ENCODE measurements at places on chromosomes 6 and 20.

- DNase-seq: peak; percentile 58
Measured at GRCh38 chr6:109441069-109441816, 719 bp downstream of the SMPD2 start.

DNA sequence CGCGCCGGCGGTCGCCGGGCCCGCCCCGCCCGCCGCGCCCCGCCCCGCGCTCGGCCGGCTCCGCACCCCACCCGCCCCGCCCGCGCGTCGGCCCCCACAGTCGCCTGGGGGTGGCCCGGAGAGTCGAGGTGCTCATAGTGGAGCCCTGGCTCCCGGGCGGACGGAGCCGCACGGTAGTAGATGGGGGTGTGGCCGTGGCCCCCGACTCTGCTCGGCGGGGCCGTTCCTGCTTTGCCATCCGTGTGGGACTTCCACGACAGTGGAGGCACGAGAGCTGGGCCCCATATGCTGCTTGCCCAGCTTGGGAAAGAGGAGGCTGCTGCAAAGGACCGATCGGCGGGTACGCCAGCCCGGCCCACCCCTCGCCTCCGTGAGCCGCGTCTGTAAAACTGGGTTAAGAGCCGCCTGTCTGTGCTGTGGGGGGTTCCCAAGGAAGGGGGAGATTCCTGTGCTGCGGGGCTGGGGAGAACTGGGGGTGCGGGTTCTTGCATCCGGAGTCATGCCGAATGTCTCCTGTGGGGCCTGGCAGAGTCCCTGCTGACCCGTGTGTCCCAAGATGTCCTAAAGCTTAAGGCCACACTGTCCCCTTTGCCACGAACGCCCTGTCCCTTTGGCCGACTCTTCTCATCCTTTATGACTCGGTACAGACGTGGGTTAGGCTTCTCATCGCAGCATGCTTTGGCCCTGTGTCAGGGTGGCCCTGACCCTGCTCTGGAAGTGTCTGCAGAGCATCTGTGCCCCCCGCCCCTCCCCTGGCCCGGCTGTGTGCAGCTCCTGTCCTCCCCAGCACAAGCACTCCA lies at the start of gene OPRL1:
TSS of gene OPRL1 (plus strand) at position 70 of the 800 bp plus-strand sequence. CDS start 12,639 bp downstream, outside the sequence.
- no peak for DNase-seq

- DNase-seq: no peak
Measured at GRCh38 chr6:136192902-136193301, 57.2 kb downstream of the MTFR2 start.

- no peak for DNase-seq
Measured at GRCh38 chr20:63314015-63314471, 21.1 kb downstream of the COL20A1 start.

DNA sequence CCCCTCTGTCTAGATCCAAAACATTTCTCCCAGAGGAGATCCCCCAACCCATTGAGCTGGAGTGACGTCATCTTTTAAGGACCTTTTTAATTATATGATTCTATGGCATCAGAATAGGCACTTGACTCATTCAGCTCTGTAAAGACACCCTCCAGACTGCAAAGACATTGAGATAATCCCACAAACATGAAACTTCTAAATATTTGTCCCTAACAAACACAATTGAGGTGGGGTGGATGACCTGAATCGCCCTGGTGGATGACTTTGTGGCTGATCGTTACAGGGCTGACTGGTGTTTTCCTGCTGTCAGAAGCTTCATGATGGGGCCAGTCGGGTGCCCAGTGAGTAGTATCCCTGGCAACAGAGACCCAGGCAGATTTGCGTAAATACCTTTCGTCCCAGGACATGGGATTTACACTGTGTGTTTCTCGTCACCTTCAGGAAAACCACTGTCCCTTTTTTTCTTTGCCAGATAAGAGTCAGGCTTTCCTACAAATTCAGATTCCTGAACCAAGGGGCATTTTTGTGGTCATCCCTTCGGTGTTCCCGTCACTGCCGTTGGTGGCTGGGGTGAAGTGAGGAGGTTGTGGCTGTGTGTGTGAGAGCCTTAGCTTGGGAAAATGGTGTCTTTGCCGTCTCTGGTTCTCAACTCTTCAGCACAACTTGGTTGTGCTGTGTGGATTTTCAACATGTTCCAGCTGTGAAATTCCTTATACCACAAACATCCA lies 5.3 kb upstream of the PCK1 start:
- no peak for DNase-seq

Data from endothelial cell (in vitro differentiated cells).